T-helper 2 cell (primary cell): ENCODE measurements at places on chromosomes 2 and 18.
A peak's percentile ranks its signal among the peaks of the same experiment; 100 is the strongest.

DNA sequence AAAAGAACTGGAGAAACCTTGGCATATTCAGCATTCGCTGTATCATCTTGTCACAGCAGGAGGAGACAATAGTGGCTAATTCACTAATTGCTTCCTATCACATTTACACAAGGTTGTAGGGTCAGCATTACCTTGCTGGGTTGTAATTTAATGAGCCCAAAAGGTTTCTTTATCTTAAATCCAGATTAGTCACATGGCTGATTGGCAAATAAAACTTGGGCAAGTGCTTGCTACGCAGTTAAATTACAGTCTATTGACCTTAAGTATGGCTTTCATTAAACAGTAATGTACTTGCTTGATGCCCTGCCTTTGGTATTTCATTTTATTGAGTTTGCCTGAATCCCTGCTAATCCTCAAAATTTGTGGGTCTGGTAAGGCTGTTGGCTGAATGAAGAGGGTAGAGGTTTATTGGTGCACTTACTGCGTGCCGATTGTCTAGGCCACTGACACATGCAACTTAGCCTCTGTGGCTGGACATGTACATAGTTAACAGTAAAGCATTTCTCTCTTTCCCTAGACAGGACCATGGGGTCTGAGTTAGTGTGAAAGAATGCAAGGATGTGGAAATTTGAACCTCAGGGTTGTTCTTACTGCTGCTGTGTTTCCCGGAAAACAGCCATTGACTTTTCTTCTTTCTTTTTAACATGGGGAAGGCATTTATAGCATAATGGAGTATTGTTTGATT lies 34.3 kb downstream of the FMNL2 start:
- DNase-seq = no peak

GRCh38 chr18:54150226-54150625 lies 74.2 kb downstream of the MBD2 start:
- DNase-seq = no peak

DNA sequence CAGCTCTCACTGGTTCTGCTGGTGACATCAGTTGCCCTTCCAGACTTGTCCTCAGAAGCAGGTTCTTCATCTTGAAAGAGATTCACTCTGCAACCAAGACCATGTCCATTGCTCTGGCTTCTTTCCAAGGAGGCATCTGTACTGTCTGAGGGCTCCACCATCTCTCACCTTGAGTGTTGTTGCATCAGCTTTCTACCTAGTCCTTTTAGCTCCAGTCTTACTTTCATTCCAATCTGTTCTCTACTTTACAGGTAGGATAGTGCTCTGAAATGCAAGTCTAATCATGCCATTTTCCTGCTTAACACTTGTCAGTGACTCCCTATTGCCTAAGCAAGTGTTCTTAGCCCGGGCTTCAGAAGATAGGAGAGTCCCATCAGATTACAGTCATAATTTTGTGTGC lies 117.7 kb downstream of the EN1 start:
- no peak for DNase-seq

GRCh38 chr18:46629361-46629760 lies 27.7 kb downstream of the LOXHD1 start:
- DNase-seq = no peak

- no peak for DNase-seq
These were observed 450.9 kb upstream of the MYT1L start for GRCh38 chr2:2782007-2782406.

DNA sequence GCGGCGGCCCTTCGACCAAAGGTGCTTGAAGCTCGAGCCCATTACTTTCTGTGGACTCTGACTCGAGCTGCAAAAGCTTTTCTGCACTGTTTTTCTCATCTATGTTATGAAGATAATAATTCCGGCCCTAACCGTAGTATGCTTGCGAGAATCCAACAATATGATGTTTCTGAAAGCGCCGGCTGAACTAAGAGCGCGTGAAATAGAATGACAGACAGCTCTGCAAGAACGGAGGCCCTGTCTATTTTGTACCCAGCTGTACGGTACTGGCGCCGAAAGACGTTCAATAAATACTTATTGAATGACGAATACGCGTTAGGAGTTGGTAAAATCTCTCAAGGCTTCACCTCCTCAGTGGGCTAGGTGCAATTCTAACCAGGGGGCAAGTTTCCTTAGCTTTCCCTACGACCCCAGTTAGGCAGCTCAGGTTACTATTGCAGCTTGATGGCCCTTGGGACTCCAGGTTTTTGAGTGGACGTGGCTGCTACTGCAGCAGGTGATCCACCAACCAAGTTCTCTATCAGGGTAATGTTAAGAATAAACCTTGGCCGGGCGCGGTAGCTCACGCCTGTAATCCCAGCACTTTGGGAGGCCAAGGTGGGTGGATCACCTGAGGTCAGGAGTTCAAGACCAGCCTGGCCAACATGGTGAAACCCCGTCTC lies 570 bp downstream of the SCRN3 start:
- peak; percentile 38 for DNase-seq

GRCh38 chr18:75429975-75430374 lies 2.5 kb upstream of the SMIM21 start:
- no peak for DNase-seq

GRCh38 chr2:46229134-46230063 lies 67.8 kb upstream of the EPAS1 start:
- peak; percentile 91 for DNase-seq

- DNase-seq = no peak
These were observed 16.7 kb upstream of the ADGRF3 start for GRCh38 chr2:26363323-26363722.

DNA sequence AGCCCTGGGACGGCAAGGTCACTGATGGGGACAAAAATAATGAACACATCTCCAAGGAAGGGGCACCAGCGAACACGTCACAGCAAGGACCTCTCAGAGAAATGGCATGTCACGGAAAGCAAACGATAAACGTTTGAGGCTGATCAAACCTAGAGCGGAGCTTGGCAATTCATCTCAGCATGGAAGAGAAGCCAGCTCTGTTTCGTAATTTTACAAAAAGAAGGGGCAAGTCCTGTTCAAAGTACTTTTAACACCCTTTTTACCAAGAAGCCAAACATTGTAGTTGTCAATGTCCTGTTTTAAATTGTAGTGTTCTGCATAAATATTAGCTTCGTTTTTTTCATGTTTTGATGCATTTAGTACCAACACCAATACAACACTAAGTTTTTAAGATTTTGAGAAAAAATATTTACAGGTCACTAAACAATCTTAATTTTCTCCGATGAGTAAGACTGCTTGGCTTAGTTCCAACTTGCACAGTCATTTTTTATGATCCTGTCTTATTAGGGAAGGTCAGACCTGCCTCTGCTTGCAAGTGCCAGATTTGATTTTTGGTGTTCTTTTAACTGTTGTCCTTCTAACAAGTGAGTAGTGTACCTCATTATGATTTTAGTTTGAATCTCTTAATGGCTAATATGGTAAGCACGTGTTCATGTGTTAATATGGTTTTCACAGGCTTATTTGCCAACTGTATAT lies 818.5 kb upstream of the SALL3 start:
- DNase-seq = no peak

DNA sequence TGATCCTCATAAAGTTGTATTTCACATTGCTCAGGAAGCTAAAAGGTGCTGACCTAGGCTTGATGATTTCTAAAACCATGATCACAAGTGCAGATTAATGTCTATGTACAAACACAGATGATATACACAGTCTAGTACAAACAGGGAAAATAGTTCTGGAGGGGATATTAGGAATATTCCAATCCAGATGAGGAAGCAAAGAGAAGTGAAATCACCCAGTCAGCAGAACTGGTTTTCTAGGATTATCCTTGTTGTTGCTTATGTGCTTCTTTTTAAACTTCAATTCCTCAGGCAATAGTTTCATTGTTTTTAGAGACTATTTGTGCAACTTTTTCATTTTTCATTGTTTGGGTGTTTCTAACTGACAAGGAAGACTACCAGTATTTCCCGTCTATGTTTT lies 4.7 kb downstream of the IL1A start:
- DNase-seq = no peak

- no peak for DNase-seq
These were observed 911.6 kb downstream of the TDRD15 start for GRCh38 chr2:22035361-22035830.

GRCh38 chr2:174633623-174633930 lies 36.0 kb upstream of the WIPF1 start:
- no peak for DNase-seq

DNA sequence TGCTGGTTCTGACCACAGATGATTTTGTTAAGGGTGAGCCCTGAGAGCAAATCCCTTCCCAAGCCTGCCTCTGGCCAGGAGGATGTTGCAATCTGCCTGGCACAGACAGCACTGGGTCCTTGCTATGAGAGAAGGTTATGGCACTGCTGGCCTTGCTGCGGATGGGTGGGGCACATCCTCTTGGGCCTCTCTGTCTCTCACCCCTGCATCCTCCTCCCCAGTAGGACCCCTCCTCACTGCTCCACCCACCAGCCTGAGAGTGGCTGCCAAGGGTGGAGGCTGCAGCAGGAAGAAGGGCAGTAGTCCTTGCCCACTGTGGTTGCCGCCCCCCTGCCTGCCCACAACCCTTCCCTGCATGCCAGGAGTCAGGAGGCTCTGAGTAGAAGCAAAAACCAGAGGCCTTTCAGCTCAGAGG lies 180.9 kb downstream of the ZBTB7C start:
- no peak for DNase-seq

DNA sequence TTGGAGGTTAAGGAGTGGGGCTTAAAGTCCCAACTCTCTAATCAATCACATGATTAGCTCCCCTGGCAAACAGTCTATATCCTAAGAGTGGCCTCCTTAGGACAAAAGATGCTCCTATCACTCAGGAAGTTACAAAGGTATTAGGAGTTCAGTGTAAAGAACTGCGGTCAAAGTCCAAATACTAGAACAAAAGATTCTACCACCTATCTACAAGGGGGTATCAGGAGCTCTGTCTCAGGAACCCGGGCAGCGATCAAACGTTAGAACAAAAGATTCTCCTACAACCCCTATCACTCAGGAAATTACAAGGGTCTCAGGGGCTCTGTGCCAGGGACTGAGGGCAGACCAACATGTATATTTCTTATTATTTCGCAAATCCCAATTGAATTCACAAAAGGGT lies 58.0 kb downstream of the DTNB start:
- DNase-seq = no peak

DNA sequence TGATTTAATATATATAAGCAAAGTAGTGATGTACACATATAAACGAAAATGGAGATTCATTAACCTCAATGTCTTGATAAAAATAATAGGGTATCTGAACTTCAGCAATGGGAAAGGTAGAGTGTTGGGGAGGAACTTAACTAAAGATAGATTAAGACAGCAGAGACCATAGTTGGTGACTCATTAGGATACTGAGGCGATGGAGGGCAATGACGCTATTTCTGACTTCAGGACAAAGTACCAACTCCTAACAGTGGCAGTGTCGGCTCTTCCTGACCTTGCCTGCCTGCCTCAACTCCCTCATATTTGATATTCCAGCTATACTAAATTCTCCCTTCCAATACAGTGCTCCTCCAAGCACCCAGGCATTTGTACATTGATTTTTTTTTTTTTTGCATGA lies 98.6 kb downstream of the CDH2 start:
- DNase-seq = no peak

GRCh38 chr2:67626656-67627055 lies 229.5 kb downstream of the ETAA1 start:
- no peak for DNase-seq

GRCh38 chr2:120764492-120764891 lies 28.8 kb downstream of the GLI2 start:
- DNase-seq = no peak

DNA sequence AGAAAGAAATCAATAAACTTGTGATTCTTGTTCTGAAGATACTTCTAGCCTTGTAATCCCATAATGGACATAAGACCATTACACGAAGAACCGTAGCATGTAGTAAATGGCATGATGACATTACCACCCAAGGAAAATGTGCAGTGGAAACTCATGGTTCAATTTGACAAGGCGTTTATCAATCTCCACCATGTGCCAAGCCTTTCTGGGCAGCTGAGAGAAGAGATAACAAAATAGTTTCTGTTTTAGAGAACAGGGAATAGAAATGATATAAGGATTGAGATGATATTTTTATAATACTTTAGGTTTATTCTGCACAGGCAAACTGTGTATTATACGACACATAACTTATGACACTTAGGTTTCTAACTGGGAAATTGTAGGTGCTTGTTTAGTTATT lies 19.2 kb downstream of the ABI2 start:
- no peak for DNase-seq

DNA sequence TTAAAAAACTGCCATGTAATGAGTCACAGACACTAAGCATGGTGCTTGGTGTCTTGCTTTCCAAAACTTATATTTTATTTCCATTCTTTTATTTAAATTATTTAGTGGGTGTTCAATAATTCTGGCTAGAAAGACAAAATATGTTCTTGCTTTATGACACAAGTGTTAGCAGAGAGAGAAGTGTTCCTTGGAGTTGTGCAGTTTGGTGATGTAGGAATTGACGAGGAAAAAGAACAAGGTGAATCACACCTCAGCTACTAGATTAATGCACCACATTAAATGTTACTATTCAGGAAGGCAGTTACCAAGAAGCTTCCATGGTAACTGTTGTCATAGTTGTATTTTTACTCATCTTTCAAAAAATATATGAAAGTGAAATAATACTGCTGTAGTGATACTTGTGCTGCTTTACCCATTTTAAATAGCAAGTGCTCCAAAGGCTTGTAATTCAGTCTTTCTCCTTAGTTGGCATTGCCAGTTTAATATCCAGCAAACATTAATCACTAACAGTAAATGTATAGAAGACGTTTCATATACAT lies 28.3 kb downstream of the ADAM23 start:
- DNase-seq = no peak

GRCh38 chr2:188984680-188985079 lies 10.5 kb downstream of the COL3A1 start:
- no peak for DNase-seq

GRCh38 chr18:12287684-12288402 lies 20.2 kb upstream of the TUBB6 start:
- DNase-seq = no peak

DNA sequence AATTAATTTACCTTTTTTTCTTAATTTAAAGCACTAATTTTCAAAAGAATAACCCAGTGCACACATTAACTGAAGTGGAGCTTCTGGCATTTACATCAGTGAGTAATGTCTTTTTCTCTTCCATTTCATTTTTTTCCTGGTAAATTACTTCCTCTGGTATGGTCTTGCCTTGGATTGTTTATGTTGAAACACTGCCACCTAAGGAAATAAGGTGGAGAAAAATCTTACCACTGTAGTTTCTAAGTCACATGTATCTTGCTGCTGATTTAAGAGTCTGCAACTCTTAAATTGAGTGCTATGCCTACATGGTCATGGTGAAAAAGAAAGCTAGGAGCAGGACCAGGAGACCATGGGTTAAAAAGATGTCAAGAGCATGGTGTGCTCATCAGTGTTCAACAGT lies 51.0 kb downstream of the TTC27 start:
- no peak for DNase-seq

DNA sequence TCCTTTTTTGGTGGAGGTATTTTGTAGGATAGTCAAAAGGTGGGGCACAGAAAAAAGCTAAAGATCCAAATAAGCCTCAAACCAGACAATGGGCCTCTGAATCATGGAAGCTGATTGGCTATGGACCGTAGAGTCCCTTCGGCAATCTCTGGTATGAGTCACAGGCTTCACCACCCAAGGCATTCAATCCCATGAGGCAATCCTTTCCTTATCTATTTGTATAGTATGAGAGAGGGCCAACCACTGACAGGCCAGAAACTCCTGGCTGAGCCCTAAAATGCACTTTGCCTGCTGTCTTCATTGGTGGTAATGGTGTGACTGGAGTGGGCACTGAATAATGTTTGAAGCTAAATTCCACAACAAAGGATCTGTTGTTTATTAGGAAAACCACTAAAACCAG lies 38.7 kb upstream of the MEX3C start:
- DNase-seq = no peak

- no peak for DNase-seq
These were observed 92.8 kb upstream of the NEDD4L start for GRCh38 chr18:57951117-57951796.

GRCh38 chr2:95062242-95063085 lies 37.0 kb downstream of the MAL start:
- DNase-seq = no peak
